ENCODE measurements at places on chromosomes 6 and 20.

- no peak for DNase-seq
Observed at GRCh38 chr6:156865019-156865629, 87.9 kb downstream of the ARID1B start.

DNA sequence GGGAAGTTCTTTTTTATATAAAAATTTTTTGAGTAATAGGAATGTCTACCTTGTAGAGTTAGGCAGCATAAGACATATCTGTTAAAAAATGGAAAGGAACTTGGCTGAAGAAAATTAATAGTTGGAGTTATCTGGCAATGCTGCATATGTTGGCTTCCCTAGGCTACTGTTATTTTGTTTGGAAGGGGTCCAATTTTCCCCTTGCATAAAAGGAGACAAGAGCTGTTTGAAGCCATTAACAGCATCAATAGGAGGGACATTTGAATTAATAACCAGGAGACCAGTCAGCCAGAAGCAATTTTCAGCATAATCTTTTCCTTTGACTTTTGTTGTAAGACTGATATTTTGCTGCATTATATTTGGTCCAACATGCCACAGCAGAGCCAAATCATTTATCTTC lies 80.9 kb upstream of the TAB2 start:
- DNase-seq, result peak; percentile 52

GRCh38 chr6:25816252-25816651 lies 15.6 kb downstream of the SLC17A1 start:
- DNase-seq, result no peak

GRCh38 chr6:54716877-54717276 lies 129.7 kb upstream of the FAM83B start:
- no peak for DNase-seq

- DNase-seq, result no peak
Observed at GRCh38 chr20:46438156-46438750, 31.8 kb upstream of the ELMO2 start.

DNA sequence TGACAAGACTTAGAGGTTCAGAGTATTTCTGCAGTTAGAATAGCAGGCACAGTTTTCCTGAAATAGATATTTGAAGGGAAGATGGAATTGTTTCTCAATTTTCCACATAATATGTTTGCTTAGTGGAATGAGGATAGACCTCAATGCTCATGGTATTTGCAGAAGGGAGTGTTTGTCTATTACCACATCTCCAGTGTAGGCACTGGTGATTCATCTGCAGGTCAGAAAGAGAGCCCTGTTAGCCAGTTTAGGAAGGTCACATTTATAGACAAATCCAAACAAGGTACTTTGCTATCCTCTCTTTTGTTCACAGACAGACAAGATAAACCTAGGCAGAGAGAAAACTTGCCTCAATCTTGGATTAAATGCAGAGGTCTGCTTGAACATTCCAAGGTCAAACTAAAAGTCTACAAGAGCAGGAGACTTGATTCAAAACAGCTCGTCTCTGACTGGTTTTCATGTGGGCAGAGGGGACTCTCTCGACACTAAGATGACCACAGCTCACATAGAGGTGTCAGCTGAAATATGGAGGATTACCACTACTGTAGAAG lies 22.8 kb downstream of the ISM1 start:
- DNase-seq, result peak; percentile 26

- DNase-seq, result no peak
Observed at GRCh38 chr6:14118091-14118439, 493 bp downstream of the CD83 start.

DNA sequence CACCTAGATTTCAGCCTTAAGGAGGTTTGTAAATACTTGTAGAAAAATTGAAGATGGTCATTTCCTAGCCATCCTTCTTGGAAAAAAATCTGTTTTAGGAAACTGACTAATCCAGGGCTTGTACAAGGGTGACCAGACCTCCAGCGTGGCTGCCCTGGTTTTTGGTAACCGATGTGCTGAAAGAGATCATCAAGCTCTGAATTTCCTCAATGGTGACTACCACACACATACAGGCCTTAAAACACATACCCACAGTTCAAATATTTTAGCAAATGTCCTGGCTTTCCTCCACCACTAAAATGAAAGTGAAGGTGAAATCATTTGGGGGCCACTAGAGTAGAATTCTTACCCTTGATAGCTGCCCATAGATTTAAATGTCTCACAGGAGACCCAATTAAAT lies 215.3 kb upstream of the SUPT3H start:
- DNase-seq, result no peak

- no peak for DNase-seq
Observed at GRCh38 chr6:116154887-116155286, 29.0 kb upstream of the COL10A1 start.

- DNase-seq, result peak; percentile 21
Observed at GRCh38 chr6:5672581-5673011, 334.1 kb downstream of the NRN1 start.

DNA sequence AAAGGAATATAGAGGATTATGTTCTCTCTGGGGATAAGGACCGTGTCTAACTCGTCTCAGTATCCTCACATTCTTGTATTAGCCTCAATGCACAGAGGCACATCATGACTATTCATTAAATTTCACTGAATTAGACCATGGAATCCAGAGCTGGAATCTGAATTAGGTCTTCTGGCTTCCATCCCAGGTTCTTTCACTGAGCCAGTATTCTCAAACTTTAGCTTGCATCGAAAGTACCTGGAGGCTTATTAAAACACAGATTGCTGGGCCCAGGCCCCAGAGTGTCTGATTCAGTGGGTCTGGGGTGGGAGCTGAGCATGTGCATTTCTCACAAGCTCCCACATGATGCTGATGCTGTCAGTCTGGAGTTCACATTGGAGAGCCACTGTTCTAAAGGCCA lies 142.0 kb downstream of the UST start:
- DNase-seq, result no peak

GRCh38 chr6:4323322-4323721 lies 187.9 kb upstream of the ECI2 start:
- no peak for DNase-seq

- no peak for DNase-seq
Observed at GRCh38 chr6:83908813-83909212, 49.3 kb downstream of the CYB5R4 start.

GRCh38 chr6:157531986-157532365 lies 151.0 kb downstream of the ZDHHC14 start:
- DNase-seq, result no peak

GRCh38 chr20:32966881-32967781 lies 37.1 kb downstream of the SUN5 start:
- no peak for DNase-seq

DNA sequence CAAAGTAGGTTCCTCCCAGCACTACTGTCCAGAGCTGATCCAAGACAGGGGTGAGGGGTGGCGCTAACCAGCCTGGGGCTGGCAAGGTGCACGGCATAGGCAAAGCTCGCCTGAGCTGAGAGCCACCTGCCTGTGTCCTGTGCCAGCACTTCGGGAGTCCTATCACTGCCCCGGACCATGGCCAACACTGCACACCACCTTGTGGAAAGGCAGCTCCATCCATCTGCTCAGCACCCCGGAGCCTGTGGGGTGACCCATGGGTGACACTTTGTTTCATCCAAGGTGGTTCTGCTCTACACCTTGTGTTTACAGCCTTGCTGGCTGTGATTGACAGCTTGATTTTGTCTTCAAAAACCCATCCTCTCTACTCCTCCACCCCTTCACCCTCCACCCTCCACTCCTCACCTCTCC lies 32.9 kb upstream of the GATA5 start:
- no peak for DNase-seq

GRCh38 chr20:11429168-11429567 lies 488.5 kb upstream of the BTBD3 start:
- DNase-seq, result no peak

DNA sequence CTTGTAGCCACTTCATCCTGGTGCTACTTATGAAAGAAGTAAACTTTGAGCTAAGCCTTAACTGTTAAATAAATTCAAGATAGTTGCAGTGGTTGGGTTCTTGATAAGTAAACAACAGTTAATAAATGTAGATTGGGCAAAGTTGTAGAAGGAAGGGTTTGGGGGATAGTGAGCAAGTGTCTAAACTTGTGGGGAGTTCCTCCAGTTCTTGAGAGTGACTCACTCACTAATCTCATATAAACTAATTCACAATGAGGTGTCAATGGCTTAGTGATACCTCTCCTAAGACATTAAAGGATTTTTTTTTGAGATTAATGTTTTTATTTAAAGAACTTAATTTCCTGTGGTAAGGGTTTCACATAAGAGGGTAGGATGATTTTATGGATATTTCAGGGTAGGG lies 507.4 kb downstream of the BMP2 start:
- DNase-seq, result no peak

GRCh38 chr6:43584892-43585570 lies 9.0 kb downstream of the POLH start:
- DNase-seq, result no peak

- DNase-seq, result no peak
Observed at GRCh38 chr6:67129780-67130179, 1422.8 kb upstream of the EYS start.

- no peak for DNase-seq
Observed at GRCh38 chr20:43911066-43911465, 3.6 kb upstream of the TOX2 start.

DNA sequence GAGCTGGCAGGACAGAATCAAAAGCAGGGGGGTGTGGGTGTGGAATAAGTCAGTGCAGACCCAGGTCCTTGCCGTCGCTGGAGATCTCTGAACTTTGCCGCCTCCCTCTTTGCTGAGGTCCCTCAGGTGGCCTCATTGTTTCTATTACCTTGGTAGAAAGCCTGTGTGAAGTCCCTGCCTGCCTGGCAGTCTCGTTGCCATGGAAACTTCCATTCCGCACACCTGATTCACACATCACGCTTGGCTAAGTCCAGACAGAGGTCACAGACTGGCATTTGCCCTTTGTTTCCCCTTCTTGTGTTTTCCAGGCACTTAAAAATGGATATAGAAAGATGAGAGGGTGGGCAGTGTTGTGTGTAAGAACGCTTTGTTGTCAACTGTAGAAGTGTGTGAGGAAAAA lies 260.6 kb downstream of the PRL start:
- no peak for DNase-seq

DNA sequence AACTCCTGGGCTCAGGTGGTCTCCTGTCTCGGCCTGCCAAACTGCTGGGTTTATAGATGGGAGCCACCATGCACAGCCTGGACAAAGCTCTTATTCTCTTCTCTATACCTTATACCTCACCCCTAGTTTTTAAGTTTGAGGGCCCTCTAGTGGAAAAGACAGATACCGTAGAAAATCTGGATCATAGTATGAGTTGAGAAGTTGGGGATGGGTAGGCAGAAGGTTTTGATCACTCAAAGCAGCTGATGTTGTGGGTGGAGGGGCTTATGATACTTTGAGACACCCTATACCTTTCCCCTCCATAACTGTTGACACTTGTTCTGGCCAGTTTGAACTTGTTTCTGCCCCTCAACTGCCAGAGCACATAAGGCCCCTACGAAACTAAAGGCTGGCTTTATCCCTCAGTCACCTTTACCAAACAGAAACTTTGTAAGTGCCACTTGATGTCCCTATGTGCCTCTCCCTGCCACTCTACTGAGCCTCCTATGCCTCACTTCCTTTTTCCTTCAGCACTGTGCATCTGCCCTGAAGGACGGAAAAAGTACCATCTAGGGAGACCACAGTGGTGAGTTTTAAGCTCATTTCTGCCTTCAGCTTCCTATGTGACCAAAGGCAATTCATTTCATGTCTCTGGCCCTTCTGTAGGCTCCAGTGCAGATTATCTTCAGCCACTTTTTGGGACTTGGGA lies 28.6 kb downstream of the RALY start:
- no peak for DNase-seq

DNA sequence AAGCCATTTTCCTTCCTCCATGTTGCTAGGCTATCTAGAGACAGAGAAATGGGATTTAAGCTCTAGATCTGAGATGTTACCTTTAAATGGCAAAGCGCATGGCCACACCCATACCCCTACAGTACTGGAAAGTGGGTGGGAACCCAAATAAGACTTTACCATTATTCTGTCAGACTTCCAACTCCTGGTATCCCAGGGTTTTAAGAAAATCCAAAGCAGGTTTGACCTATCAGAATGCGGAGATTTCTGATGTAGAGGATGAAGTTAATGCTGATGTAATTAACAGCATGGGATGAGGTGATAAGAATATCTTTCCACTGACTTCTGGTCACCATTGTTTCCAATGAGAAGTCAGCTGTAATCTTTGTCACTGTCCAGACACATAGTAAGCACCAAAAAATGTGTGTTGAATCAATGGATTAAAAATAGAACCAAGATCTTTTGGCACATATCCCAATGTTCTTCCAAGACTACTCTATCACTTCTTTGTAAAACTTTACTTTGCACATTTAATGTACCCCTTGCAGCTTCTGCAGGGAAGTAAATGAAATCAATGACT lies 140.8 kb upstream of the INSM1 start:
- DNase-seq, result no peak

DNA sequence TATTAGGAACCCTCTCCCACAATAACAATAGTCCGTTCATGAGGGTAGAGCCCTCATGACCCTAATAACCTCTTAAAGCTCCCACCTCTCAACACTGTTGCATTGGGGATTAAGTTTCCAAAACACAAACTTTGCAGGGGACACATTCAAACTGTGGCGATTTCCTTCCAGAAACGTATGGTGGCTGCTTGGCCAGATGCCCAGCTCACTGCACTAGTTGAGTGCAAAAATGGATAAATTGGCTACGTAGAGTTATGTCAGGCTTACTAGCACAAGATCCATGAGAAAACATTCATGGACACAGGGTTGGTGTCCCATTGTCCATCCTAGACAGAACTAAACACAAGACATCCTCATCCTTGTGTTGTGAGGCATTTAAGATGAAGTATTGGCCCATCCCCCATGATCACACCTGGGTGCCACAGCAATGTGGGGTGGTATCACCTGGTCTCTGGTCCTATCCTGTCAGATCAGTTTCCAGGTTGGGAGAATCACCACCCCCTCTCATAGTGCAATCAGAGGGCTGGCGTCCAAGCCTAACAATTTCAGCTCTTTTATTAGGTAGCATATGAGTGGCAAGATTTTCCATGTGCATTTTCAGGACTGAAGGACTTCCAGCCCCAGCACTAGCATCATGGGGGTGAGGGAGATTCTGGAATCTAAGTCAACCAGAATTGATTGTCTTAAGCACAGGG lies 63.4 kb upstream of the ELOVL5 start:
- no peak for DNase-seq

- DNase-seq, result no peak
Observed at GRCh38 chr20:24970754-24971153, 21.7 kb downstream of the CST7 start.

DNA sequence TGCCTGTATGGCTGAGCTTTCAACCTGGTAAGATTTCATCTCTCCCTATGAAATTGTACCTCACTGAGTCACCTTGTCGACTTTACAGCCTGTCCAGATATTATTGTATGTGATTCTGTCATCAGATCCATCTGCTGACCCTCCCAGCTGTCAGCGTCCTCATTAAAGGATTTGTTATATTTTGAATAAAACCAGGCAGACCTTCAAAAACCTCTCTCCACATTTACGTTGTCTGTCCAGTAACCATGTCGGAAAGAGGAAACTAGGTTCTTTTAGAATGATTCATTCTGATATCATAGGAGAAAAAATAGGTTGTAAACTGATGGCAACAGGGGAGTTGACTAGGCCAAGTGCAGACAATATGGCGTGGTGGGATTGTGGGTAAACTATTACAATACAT lies 38.5 kb downstream of the TSPYL4 start:
- no peak for DNase-seq

- no peak for DNase-seq
Observed at GRCh38 chr6:41720262-41720620, 15.2 kb downstream of the TFEB start.
